Smooth muscle cell of the umbilical artery (primary cell): ENCODE measurements at places on chromosomes 7 and 10. TPM values are rescaled to one million over a fixed set of nuclear protein-coding genes. Genes with fewer than 3 reads are reported as not detected.

The TACC2 gene
- 2.4 and 7.8 TPM in 2 replicates for total RNA-seq

The CYP3A4 gene
- total RNA-seq, result not detected in 2 replicates

The GPR22 gene
- not detected in 2 replicates for total RNA-seq

The PDK4 gene
- under 0.01 TPM in 1 of 2 replicates, not detected in the other for total RNA-seq
